ENCODE measurements at places on chromosomes 1 and 21. TPM values are rescaled to one million over a fixed set of nuclear protein-coding genes. Genes with fewer than 3 reads are reported as not detected.

Gene TRIM62
- total RNA-seq: 71.8 TPM

Gene CD5L
- not detected for total RNA-seq

Gene SOD1
- total RNA-seq: 195 TPM

Gene MAN1C1
- 73.3 TPM for total RNA-seq

Gene CNR2
- total RNA-seq: not detected

Gene FABP3
- 27.1 TPM for total RNA-seq

Gene NOS1AP
- 2.5 TPM for total RNA-seq

GRCh38 chr1:183936791-183937190, 100.7 kb downstream of the COLGALT2 start:
- no peak overlapping the region for H3K27ac ChIP-seq
- peaks cover 8% of the 10 kb centered on the region for H3K4me1 ChIP-seq
- DNase-seq: no peak
- H3K27me3 ChIP-seq: no peaks in the 10 kb centered on the region
- no peak overlapping the region for H3K4me3 ChIP-seq
- no peaks in the 10 kb centered on the region for H3K36me3 ChIP-seq

GRCh38 chr1:235513495-235514366, 9.5 kb upstream of the B3GALNT2 start:
- H3K4me1 ChIP-seq: no peaks in the 10 kb centered on the region
- no peaks in the 10 kb centered on the region for H3K27me3 ChIP-seq
- H3K27ac ChIP-seq: no peak overlapping the region
- DNase-seq: no peak

- no peak overlapping the region for H3K4me3 ChIP-seq
- peaks cover 6% of the 10 kb centered on the region for H3K36me3 ChIP-seq
- no peak for DNase-seq
- no peaks in the 10 kb centered on the region for H3K27me3 ChIP-seq
- H3K4me1 ChIP-seq: peaks cover 35% of the 10 kb centered on the region
- H3K27ac ChIP-seq: no peak overlapping the region
Measured at GRCh38 chr21:27152996-27153395, 186.1 kb upstream of the ADAMTS5 start.

DNA sequence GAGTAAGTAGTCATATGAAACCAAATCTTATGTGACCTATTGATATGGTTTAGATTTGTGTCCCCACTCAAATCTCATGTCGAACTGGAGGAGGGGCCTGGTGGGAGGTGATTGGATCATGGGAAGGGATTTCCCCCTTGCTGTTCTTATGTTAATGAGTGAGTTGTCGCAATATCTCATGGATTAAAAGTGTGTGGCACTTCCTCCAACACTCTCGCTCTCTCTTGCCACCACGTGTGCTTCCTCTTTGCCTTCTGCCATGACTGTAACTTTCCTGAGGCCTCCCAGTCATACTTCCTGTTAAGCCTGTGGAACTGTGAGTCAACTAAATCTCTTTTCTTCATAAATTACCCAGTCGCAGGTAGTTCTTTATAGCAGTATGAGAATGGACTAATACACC, 241.2 kb downstream of the RGS7 start:
- H3K4me3 ChIP-seq: no peak overlapping the region
- no peaks in the 10 kb centered on the region for H3K27me3 ChIP-seq
- H3K27ac ChIP-seq: peak overlapping the region; percentile 79
- no peak for DNase-seq

DNA sequence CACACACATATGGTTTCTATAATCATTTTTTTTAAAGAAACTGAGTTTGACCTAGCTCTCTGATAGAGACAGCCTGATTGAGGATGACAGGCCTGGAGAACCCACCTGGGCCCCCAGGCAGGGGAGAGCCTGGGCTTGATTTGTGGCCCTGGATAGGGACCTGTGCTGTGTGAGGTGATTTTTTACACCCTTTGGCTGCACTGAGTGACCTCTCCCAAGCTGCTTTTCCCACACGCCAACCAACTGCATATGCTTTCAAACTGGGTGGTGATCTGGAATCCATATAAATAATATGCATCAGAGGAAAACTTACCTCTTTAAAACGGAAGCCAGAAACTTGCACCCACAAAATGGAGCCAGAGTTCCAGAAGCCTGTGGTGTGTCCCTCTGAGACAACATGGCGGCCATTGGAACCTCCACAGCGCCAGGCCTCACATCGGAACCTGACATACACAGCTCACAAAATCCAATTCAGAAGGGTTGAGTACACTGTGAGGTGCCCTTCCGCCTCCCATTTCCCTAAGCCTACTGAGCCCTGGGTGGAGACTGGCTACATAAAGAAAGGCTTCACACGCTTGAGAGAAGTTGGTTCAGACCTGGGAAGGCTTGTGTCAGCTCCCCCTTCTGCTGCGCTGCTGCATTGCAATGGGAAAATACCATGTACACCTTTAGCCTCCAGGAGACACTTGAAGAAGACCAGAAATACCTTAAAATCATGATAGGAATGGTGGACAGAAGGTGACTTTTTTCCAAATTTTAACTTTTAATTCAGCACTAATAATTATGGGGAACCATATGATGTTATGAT, 160.7 kb downstream of the HHIPL2 start:
- H3K4me3 ChIP-seq: no peak overlapping the region
- H3K4me1 ChIP-seq: no peaks in the 10 kb centered on the region
- H3K36me3 ChIP-seq: peaks cover 2% of the 10 kb centered on the region
- DNase-seq: no peak
- no peak overlapping the region for H3K27ac ChIP-seq
- H3K27me3 ChIP-seq: peaks cover 2% of the 10 kb centered on the region

DNA sequence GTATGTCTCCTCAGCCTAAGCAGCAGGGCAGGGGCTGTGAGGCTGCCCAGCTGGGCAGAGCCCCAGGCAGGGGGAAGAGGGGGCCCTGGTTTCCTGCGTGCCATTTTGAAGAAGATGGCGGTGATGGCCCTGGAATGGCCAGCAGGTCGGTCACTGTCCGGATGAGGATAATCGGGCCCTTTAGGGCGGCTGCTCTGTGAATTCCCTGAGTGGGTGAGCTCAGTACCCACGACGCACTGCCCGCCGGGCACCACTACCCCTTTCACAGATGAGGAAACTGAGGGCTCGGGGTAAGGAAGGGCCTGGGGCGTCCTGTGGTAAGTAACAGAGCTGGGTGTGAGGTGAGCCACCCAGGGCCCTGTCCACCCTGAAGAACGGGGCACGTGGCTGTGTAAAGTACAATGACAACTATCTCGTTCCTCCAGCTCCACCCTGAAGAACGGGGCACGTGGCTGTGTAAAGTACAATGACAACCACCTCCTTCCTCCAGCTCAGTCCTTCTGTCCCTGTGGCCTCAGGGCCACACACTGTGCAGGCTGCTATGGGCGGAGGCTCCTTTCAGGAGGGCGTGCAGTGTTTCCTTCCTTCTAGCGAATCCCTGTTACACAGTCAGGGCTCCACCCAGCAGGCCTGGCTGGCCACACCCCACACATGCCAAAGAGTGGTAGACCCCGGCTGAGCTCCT, 23.2 kb downstream of the ITGB2 start:
- no peak overlapping the region for H3K4me3 ChIP-seq
- H3K27ac ChIP-seq: no peak overlapping the region
- H3K36me3 ChIP-seq: no peaks in the 10 kb centered on the region
- no peaks in the 10 kb centered on the region for H3K4me1 ChIP-seq
- DNase-seq: no peak
- peaks cover 13% of the 10 kb centered on the region for H3K27me3 ChIP-seq

GRCh38 chr1:66439031-66439740, 94.8 kb upstream of the SGIP1 start:
- no peaks in the 10 kb centered on the region for H3K36me3 ChIP-seq
- DNase-seq: no peak
- H3K27me3 ChIP-seq: no peaks in the 10 kb centered on the region
- no peak overlapping the region for H3K4me3 ChIP-seq
- H3K4me1 ChIP-seq: peaks cover 24% of the 10 kb centered on the region

- peak overlapping the region; percentile 81 for H3K4me3 ChIP-seq
- H3K36me3 ChIP-seq: peaks cover 5% of the 10 kb centered on the region
- H3K27me3 ChIP-seq: peaks cover 2% of the 10 kb centered on the region
- no peak for DNase-seq
- H3K4me1 ChIP-seq: peaks cover 11% of the 10 kb centered on the region
Measured at GRCh38 chr1:156591181-156591431, 470 bp upstream of the NAXE start.

GRCh38 chr1:117104986-117105385, 16.6 kb downstream of the TRIM45 start:
- H3K27ac ChIP-seq: no peak overlapping the region
- H3K4me3 ChIP-seq: no peak overlapping the region
- no peaks in the 10 kb centered on the region for H3K4me1 ChIP-seq
- DNase-seq: no peak
- H3K27me3 ChIP-seq: no peaks in the 10 kb centered on the region

DNA sequence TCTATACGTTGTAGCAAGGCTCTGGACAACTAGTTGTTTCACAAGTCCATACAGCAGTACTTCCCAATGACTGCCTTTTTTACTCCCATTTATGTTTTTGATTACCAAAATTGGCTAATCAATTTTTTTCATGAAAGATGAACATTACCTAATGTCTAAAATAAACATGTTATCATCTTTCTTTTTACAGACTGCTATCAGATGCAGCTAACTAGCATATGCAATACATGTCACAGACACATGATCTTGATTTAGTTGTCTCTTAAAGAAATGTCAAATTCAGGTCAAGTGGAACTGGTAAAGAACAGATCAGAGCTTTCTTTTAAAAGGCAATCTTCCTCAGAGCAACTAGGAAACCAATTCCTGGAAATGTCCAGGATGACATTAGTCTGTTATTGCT, 630 bp upstream of the DBT start:
- H3K36me3 ChIP-seq: no peaks in the 10 kb centered on the region
- DNase-seq: no peak
- H3K4me1 ChIP-seq: peaks cover 5% of the 10 kb centered on the region
- no peak overlapping the region for H3K27ac ChIP-seq

DNA sequence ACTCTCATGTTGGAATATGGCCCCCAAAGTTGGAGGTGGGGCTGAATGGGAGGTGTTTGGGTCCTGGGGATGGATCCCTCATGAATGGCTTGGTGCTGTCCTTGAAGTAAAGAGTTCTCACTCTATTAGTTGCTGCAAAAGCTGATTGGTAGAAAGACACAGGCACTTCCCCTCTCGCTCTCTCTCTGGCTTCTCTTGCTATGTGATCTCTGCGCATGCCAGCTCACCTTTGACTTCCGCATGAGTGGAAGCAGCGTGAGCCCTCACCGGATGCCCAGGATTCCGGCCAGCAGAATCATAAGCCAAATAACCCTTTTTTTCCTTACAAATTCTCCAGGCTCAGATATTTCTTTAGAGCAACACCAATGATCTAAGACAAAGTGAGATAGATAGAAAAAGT, 20.9 kb upstream of the CCSAP start:
- H3K4me1 ChIP-seq: no peaks in the 10 kb centered on the region
- H3K4me3 ChIP-seq: no peak overlapping the region
- no peak overlapping the region for H3K27ac ChIP-seq
- peak; percentile 32 for DNase-seq

- DNase-seq: no peak
- H3K36me3 ChIP-seq: peaks cover 46% of the 10 kb centered on the region
- H3K4me1 ChIP-seq: peaks cover 15% of the 10 kb centered on the region
- no peak overlapping the region for H3K27ac ChIP-seq
- H3K27me3 ChIP-seq: no peaks in the 10 kb centered on the region
Measured at GRCh38 chr1:46647611-46648010, 20.6 kb downstream of the ATPAF1 start.

DNA sequence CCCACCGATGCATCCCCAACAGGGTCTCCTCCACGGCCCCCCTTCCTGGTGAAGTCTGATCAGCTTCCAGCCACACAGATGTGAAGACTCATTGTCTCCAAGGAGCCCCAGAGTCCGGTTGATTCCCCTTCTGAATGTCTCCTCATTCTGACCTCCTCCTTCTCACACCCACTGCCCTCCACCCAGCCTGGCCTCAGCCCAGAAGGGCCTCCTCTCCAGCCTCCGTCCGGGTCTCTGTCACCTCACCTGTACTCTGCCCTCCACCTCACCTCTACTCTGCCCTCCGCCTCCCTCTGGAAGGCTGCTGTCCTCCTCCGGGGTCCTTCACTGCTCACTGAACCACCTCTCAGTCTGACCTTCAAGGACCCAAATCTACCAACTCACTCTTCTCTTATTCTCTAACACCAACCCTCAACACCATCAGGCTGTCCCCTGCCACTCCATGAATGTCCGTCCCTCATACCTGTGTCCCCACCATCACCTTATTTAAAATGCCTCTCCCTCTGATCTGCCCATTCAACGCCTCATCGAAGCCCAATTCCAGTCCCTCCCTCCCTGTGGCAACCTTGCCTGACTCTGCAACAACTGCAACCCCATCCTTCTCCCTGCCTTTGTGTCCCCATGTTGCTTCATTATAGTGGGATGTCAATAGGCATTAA, 201.2 kb downstream of the TOMM20 start:
- DNase-seq: no peak
- peaks cover 38% of the 10 kb centered on the region for H3K4me1 ChIP-seq
- no peak overlapping the region for H3K4me3 ChIP-seq
- H3K27ac ChIP-seq: peak overlapping the region; percentile 94
- H3K36me3 ChIP-seq: no peaks in the 10 kb centered on the region

GRCh38 chr1:50257940-50258685, 149.4 kb downstream of the ELAVL4 start:
- no peaks in the 10 kb centered on the region for H3K4me1 ChIP-seq
- no peak overlapping the region for H3K27ac ChIP-seq
- no peak overlapping the region for H3K4me3 ChIP-seq
- no peaks in the 10 kb centered on the region for H3K27me3 ChIP-seq

- no peaks in the 10 kb centered on the region for H3K4me1 ChIP-seq
- H3K4me3 ChIP-seq: no peak overlapping the region
- no peaks in the 10 kb centered on the region for H3K27me3 ChIP-seq
- DNase-seq: peak; percentile 79
- H3K36me3 ChIP-seq: no peaks in the 10 kb centered on the region
Measured at GRCh38 chr1:30321996-30322858, 401.2 kb downstream of the MATN1 start.

DNA sequence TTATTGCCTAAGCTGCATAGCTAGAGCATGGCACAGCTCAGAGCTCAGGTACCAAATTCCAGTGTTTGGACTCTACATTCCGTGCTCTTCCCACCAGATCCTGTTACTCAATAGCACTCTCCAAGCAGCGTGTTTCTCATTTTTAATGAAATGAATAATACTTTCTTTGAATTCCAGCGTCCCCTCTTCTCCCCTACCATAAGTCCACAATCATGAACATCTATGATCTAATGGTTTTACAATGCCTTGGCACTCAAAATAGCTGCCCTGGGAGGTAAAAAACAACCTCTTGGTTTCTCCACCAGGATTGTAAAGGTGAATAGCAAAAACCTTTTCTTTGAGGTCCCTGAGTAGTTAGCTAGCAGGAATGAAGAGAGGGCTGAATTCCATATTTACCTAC, 480.0 kb upstream of the PKN2 start:
- DNase-seq: no peak
- no peak overlapping the region for H3K27ac ChIP-seq
- no peak overlapping the region for H3K4me3 ChIP-seq
- H3K27me3 ChIP-seq: no peaks in the 10 kb centered on the region
- no peaks in the 10 kb centered on the region for H3K36me3 ChIP-seq

GRCh38 chr21:40924641-40925040, 77.7 kb upstream of the DSCAM start:
- H3K27ac ChIP-seq: no peak overlapping the region
- H3K4me1 ChIP-seq: no peaks in the 10 kb centered on the region
- H3K36me3 ChIP-seq: no peaks in the 10 kb centered on the region
- no peak overlapping the region for H3K4me3 ChIP-seq

GRCh38 chr1:67687198-67687545, 2.2 kb downstream of the GADD45A start:
- no peaks in the 10 kb centered on the region for H3K27me3 ChIP-seq
- peaks cover 45% of the 10 kb centered on the region for H3K4me1 ChIP-seq
- H3K36me3 ChIP-seq: peaks cover 23% of the 10 kb centered on the region
- no peak for DNase-seq
- peak overlapping the region; percentile 93 for H3K27ac ChIP-seq

GRCh38 chr1:89369331-89369730, 5.5 kb downstream of the GBP6 start:
- peaks cover 3% of the 10 kb centered on the region for H3K27me3 ChIP-seq
- H3K27ac ChIP-seq: no peak overlapping the region
- no peaks in the 10 kb centered on the region for H3K36me3 ChIP-seq
- H3K4me1 ChIP-seq: no peaks in the 10 kb centered on the region

Measured in osteocyte (in vitro differentiated cells).